ENCODE measurements at places on chromosomes 12 and 14.

DNA sequence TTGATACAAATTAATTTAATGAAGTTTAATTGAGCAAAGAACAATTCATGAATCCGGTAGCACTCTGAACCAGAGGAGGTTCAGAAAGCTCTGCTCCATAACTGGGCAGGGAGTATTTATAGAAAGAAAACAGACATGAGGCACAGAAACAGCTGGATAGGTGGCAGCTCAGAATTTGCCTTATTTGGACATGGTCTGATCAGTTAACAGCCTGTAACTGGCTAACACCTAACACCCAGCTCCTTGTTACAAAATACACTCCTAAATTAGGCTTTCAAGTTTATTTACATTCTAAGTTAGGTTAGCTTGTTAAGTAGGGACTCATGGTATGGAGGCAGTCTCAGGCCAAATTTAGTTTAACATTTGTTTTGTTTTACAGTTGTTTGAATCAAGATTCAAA is 67.8 kb upstream of the TMCC3 start:
- DNase-seq = no peak

DNA sequence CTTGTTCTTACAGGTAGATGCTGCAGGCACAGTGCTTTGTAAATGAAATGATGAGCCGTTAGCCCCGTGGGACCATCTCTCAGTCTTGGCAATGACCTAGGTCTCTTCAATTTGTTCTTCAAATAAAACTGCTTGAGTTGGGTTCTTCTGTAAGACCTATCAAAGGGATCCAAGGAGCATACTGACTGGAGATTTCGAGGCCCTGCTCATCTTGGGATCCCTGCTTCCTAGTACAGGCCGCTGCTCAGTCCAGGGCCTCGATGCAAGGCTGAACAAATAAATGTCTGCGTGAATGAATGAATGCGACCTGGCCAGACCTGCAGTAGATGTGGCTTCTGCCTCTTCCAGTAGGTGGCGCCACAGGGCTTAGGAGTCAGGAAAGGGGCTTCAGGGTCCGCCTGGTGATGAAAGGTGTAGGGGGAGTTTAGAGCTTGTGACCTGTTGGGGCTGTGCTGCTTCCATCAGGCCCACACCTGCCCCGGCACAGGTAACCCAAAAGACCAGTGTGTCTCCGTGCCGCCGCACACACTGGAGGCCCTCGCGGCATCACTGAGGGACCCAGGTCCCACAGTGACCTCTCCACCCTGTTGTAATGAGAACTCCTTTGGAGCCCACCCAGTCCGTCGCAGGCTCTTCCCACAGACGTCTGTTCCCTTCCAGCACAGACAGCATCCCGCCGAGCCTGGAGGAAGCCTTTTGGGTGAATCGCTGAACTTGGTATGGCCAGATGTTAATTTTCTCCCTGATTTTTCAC is 4.4 kb downstream of the CACNA1C start:
- peak; percentile 70 for DNase-seq

DNA sequence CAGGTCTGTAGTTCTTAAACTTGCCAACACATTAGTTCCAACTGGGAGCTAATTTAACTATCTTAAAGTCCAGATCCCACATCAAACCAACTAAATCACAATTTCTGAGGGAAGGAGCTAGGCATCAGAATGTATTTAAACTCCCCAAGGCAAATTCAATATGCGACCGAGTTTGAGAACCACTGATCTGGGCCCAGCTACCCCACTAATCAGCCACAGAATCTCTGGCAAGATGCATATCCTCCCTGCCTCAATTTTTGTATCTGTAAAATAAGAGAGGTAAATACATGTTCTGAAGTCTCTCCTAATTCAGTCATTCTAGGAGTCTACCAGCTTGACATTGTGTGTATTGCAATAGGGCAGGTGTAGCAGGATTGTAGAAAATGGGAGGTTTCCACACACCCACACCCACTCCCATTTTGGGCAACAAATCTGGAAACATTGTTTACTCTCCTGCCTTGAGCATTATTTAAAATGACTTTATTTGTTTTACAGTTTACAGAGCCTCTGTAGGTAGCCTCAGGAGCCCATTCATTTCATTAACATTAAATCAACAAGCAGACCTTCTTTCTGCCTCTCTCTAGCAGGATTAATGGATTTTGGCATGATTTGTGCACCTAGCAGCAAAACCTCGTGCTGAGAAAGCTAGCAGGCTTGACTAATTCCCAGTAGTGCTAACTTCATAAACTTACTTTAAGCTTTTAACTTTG is 15.6 kb downstream of the LGR5 start:
- no peak for DNase-seq

DNA sequence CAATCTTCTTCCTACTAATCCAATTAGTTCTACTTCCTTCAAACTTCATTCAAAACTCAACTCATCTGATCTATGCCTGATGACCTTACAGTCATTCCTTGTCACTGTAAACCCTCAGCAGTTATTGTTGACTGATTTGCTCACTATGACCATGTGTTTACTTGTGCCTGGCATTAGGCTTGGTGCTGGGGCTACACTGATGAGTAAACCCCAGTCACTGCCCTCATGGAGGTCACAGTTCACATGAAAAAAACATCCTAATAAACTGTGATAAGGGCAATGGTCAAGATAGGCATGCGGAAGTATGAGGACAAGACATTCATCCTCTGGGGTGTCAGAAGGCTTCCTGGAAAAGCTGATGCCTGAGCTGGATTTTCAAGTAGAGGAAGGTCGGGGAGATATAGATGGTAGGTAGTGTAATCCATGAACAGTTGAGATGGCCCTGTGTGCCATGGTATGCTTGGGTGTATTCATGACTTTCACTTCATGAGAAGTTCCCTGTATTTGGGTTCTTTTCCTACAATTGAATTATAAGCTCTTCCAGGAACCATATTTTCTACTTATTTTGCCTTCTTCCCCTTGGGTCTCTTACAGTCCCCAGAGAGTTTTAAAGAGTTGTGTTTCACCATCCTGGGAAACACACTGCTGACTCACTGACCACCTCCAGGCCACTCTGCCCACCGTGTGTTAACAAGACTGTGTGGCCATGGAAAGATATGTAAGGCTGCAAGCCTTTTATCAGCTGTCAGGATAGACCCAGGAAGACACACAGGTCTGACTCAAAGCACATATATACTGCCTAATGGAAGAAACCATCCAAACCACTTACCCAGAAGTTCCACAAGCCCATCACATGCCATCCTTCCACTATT is 38.7 kb upstream of the DUSP6 start:
- DNase-seq = no peak

DNA sequence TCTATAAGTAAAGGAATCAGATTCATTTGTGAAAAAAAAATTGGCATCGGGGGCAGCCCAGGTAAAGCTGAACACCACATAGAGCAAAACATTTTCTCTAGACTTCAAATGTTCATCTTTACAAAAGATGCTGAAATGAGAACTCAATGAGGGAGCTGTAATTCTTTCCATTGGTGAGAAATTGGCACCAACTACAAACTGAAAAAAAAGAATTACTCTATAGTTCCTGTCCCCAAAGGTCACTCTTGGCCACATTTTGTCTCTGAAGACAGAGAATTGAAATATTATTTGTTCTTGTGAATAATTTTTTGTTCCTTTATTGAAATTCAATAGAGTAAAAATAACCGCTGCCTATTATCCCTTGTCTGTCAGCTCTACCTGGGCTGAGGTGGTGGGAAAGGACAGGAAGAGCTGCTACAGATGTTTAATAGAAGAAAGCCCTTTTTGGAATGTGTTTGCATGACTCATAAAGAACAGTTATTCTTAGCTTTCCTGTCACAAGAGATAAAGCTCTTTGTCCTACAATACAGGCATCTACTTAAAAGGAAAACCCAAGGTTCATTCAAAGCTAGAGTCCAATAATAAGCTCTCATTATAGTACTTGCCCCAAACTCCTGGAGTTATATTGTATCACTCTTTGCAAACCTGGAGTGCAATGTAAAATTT is 380.1 kb upstream of the KITLG start:
- no peak for DNase-seq

DNA sequence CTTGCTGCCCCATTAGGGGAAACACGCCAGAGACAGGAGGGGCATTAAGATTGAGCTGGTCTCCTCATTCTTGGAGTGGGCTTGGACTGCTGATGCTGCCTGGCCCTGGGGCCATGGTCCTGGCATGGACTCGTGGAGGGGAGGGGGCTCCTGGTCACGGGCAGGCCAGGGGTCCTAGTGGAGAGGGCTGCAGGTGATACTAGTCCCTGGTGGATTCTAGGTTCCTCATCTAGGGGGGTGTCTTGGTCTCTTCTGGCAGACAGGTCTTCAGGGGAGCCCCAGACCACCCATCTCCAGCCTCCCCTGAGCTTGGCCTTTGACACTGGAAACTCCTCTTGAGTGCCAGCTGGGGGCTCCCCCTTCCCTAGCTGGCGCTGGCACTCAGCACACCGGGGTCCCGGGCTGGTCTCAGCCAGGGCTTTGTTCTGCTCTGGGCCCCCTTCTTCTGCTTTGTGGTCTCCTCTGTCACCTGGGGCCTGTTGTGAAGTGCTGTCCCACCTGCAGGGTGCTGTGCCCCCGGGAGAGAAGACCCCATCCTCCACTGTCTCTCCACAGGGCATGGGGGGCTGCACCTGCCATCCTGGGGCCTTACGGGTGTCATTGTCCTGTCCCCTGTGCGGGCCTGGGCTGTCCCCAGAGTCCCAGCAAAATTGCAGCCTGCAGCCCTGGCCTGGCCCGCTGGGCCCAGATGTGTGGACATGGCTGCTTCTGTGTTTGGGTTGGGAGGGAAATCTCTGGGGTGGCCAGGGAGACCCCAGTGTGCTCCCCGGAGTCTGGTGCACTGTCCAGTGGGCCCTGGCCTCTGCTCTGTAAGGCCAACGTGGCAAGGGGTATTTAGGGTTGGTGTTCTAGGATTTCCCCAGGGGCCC is 2.3 kb downstream of the KIF26A start:
- peak; percentile 55 for DNase-seq

- DNase-seq = no peak
Measured at GRCh38 chr14:105853089-105853906, 326.9 kb downstream of the TMEM121 start.

DNA sequence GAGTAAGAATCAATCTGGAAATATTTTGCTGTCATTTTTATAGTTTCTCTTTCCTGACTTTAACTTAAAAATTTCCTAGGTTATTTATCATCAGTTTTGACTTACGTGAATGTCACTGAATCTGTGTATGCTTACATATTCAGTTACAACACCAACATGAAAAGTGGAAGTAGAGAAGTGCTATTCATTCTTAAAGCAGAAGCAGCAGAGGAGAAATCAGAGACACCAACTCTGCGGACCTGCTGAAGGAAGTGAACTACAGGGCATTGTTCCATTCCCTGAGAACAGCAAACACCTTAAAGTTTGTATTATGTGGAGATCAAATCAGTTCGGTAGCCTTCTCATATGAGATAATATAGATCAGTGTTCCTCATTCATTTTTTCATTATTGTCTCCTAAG is 34.1 kb downstream of the RAD51B start:
- DNase-seq = no peak

- DNase-seq = peak; percentile 84
Measured at GRCh38 chr12:110937104-110937641, 16.8 kb upstream of the MYL2 start.

DNA sequence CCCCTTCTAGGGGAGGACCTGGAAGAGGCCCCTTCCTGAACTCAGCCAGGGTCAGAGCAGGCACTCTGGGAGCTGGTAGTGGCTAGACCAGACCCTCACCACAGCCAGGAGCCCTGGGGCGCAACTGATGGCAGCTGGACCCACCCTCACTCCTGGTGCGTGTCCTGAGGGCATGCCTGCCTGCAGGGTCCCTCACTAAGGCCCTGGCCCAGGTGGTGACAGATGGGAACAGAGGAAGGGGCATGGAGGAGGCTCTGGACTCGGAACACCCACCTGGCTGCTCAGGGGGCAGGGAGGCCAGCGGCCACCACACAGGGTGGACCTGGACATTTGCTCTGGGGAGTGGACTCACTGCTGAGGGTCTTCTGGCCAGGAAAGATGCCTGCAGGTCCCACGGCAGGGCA is 342.2 kb upstream of the SFSWAP start:
- peak; percentile 59 for DNase-seq

DNA sequence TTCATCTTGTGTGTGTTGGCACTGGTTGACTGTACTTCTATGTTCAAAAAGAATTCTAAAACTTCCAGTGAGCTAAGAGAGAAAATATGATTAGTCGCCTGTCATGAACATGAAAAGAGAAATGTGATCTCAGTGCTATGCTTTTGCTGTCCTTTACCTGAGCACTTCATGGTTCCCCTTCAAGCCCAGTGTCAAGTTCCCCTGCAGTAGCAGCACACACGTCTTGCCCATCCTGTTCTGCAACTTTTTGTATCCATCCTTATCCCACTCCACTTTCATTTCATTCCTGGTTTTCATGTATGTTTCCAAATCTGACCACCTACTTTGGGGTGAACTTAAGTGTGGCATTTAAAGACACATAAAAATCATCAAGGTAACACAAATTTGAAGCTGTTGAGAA is 848.0 kb upstream of the USP15 start:
- DNase-seq = no peak

- no peak for DNase-seq
Measured at GRCh38 chr12:508795-509194, 49.1 kb downstream of the B4GALNT3 start.

- DNase-seq = no peak
Measured at GRCh38 chr14:88553886-88554456, 836 bp downstream of the PTPN21 start.

DNA sequence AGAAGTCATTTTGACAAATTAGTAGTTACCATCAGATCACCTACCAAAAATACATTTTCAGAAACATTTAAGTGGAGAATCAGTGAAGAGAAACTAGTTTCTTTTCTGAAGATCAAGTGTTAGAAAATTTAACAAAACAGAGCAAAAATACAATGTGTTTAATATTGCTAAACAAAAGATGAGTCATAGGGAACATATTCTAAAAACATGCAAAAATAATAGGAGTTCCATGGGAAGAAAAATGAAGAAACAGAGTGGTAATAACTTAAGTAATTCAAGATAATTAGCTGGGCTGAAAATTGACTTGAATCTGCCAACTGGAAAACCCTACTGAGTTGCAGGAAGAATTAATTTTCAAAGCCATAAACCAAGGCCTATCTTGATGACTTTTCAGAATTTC is 111.5 kb upstream of the KITLG start:
- DNase-seq = no peak

GRCh38 chr12:75738486-75738885 is 227.1 kb upstream of the KRR1 start:
- DNase-seq = peak; percentile 67

DNA sequence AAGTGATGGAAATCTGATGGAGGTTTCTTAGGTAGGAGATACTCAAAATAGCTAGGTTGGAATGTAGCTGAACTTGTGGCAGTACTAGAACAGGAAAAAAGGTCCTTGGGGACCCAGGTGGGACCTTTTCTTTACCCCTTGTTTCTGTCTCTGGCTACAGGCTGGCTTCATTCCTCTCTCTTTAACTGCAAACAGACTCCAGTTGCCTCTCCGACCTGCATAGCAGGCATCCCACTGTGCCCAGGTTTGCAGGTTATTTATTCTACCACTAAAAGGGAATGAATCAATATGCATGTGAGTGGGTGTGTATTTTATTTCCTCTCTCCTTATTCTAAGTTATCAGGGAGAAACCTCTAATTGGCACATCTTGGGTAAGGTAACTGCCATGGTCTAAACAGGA is 758.1 kb downstream of the MED13L start:
- DNase-seq = no peak

GRCh38 chr14:95294834-95295599 is 24.7 kb downstream of the CLMN start:
- DNase-seq = no peak

GRCh38 chr12:109732321-109733305 is 19.0 kb downstream of the FAM222A start:
- peak; percentile 28 for DNase-seq

Measured in activated effector memory CD4-positive, alpha-beta T cell treated with anti-CD3 and anti-CD28 coated beads, Interleukin-2, amount 50 U/mL, for 16 hours (primary cell).